ENCODE measurements at places on chromosomes 2 and 18. TPM values are rescaled to one million over a fixed set of nuclear protein-coding genes. Genes with fewer than 3 reads are reported as not detected.

Gene HK2
- total RNA-seq, result 43.3 TPM

DNA sequence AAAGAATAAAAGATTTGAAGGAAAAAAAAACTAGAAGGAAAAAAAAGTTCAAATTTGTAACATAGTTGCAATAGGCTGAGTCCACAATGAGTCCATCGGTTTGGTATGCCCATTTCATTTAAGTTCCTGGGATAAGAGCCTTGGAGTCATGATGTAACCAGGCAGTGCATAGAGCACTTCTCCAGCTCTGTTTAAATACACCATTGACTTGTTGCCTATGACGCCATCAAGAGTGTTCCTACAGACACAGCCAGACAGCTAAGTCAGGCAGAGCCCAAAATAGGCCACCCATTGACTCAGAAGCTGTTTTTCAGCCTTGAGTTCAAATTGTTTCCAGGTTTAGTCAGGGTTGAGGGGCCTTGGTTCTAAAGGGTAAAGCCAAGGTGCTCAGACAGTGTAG lies 44.9 kb downstream of the SOCS6 start:
- DNase-seq, result no peak

- no peak for DNase-seq
Observed at GRCh38 chr18:61754039-61754583, 138.7 kb downstream of the RNF152 start.

DNA sequence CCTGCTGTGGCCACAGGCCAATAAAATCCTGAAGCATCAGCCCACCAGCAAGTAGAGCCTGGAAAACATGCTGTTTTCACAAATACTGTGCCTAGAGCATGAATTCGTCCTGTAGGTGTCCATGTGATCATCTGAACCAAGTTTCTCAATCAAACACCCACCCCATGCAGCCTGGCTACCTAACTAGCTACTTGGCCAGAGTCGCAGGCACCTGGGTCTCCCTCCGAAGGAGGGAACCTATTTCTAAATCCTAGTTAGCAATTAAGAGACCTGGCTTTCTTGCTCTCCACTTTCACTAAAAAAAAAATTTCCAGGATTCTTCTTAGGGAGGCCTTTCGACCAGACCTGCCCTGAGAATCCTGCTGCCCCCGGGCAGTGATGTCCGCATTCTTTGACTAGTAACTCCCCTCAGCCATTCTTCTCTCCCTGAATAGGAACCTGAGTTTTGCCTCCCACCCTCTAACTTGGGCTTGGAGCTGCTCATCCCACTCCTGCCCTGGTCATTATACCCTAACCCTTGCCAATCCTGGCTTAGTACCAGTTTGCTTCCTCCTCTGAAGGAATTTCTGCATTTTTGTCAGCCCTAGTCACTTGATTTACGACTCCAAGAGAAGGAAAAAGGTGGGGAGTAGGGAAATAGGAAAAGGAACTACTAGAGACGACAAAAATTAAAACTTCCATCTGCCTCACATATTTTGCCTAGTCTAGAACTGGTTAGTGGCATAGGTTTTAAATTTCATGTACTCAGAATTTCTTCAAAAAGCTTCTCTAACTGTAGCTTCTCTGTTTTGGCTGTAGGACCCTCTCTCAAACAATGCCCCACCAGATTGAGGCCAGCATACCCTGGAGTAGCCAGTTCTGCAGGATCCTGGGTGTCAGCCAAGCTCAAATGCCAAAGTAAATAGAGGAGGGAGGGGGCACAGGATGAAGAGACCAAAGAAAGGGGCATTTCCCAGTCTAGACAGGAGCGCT lies 25.4 kb upstream of the TANK start:
- no peak for DNase-seq

Measured in neural crest cell (in vitro differentiated cells).